ENCODE measurements at places on chromosomes 6 and 20.

DNA sequence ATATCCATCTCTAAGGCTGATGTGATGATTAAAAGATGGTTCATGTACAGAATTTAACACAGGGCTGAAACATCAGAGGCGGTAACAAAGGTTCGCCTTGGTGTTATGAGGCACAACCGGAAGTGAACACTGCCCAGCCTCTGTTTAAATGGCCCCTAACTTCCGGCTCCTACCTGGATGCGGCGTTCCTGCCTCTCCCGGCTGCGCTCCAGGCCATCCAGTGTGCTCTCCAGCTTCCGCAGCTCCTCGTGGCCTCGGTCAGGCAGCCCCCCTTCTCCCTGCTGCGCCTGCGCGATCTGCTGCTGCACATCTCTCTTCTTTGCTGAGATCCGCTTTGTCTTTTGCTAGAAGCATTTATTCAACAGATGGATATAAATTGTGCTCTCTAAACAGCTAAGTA, 195.3 kb downstream of the SYNE1 start:
- DNase-seq: no peak

DNA sequence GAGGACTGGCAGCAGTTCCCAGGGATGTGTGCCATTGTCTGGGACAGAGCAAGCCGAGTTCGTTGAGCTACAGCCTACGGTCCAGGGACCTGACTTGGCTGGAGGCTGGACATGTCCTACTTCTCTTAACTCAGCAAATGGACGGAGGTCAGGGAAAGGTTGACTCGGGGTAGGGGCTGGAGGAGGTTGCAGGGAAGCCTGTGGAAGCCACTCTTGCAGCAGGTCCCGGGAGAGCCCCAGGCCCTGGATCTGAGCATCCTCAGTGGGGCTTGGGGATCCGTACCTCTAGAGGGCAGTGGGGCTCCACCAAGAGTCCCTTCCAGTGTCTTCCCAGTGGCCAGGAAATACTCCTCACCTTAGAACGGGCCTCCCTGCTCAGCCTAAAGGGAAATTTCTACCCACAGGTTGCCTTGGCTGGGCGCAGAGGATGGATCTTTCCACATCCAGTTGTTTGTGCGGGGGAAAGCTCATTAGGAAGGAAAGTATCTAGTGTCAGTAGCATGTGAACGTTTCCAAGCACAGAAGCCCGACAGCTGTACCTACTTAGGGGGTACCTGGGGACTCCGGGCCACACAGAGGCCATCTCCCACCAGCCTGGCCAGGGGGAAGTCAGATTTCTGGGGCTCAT, 170.2 kb downstream of the NFATC2 start:
- no peak for DNase-seq

DNA sequence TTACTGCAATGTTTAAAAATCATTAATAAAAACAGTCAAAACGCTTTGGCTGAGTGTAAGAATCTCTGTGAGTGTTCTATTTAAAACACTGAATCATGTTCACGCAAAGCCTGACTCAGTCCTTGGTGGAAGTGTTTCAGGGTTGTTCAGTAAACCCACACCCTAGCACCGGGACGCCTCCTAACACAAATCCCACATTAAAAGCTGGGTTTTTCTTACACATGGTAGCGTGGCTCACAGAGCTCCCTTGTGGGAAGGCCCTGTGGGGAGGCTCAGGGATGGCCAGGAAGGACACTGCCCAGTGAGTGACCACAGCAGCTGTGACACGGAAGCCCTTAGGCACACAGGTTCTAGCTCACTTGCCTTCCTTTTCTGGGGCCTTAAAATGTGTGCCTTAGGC, 80.2 kb downstream of the GMPR start:
- DNase-seq: no peak

DNA sequence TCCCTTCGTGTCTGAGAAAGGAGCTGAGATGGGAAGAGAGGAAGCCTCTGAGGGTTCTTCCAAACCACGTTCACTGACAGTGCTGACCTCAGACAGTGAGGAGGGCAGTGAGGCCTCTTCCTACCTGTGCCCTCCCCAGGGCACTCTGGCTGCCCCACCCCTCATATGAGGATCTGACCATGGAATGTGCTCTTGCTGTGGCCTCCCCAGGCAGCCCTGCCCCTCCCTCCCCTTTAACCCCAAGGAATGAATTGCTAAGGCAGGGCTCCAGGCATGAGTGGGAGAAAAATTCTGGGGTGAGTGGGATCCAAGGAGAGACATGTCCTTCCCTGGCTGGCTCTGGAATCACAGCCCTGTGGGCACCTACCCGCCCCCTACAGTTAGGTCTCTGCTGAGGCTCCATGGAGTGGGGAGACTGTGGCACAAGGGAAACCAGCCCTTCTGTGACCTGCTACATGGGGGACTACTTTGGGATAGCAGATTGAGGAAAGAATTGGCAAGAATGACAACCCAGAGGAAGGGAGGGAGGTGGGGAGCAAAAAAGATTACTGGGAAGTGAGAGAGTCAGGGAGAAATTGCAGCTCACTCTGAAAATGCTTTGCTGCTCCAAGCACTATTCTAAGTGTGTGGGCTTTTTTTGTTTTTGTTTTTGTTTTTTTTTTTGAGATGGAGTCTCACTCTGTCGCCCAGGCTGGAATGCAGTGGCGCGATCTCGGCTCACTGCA, 29.4 kb downstream of the TNXB start:
- DNase-seq: no peak
